MCF 10A (cell line): ENCODE measurements at places on chromosomes 7 and 10. TPM values are rescaled to one million over a fixed set of nuclear protein-coding genes. Genes with fewer than 3 reads are reported as not detected.

Gene C10orf71
- not detected in 2 replicates for total RNA-seq

Gene TRPV5
- not detected in 2 replicates for total RNA-seq

Gene RBM17
- total RNA-seq: 113 and 128 TPM in 2 replicates

Gene LEP
- total RNA-seq: not detected in 2 replicates

Gene COL28A1
- 0.29 and 0.96 TPM in 2 replicates for total RNA-seq

Gene SKAP2
- total RNA-seq: 24.8 and 27.5 TPM in 2 replicates

Gene CPN1
- not detected in 2 replicates for total RNA-seq

Gene RBP4
- not detected in 2 replicates for total RNA-seq

Gene CPVL
- total RNA-seq: 29.2 and 49.0 TPM in 2 replicates
